ENCODE measurements at places on chromosomes 4 and X.
A peak's percentile ranks its signal among the peaks of the same experiment; 100 is the strongest.

DNA sequence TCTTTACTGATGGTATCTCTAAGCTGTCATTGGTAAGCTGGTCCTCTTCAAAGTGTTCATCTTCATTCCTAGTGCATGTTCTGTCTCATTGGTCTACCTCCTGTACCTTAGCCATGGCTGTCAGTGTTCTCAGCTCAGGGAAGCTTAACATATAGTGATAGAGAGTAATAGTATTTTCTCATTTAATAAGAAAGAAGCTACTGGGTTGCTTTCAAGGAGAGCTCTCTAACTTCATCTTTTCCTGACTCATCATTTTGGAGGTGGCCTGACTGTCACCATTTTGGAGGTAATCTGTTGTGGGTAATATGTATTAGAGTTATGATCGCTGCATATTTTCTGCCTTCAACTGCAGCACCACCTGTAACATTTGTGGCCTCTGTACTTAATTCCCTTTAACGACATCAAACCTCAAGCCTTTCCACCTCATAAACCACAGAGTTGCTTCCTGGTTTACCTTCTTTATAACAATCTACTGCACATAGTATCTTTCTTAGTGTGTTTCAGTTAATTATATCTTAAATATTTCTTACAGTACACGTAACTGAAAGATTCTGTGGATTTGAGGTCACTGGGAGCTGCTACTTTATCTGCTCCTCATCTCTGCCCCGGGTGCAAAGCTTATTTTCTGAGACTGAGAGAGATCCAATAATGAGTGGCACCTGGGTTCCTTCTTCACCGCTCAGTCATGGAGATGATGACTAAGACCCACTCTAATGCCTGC is 474.0 kb upstream of the TECRL start:
- no peak for DNase-seq

- peak; percentile 54 for DNase-seq
Measured at GRCh38 chr4:102612824-102613366, 111.7 kb downstream of the NFKB1 start.

GRCh38 chr4:187475901-187476300 is 519.7 kb upstream of the ZFP42 start:
- DNase-seq = no peak

GRCh38 chr4:140138428-140138827 is 15.6 kb downstream of the MAML3 start:
- no peak for DNase-seq

DNA sequence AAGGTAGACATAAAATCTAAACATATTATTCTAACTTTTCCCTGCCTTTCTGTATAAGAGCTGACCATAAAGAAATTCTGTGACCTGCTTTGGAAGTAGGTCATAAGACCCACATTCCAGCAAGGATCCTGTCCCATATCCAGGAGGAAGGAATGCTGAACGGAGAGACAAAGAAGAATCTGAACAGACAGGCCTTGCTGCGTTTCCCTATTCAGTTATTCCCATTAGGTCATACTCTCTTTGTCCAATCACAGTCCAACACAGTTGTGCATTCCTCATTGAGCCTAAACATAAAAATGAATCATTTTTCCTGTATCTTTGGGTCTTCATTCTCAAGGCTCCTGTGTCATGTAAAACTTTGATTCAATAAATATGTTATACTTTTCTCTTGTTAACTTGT is 287.6 kb upstream of the TAPT1 start:
- DNase-seq = no peak

- no peak for DNase-seq
Measured at GRCh38 chr4:37367901-37368300, 123.4 kb downstream of the NWD2 start.

DNA sequence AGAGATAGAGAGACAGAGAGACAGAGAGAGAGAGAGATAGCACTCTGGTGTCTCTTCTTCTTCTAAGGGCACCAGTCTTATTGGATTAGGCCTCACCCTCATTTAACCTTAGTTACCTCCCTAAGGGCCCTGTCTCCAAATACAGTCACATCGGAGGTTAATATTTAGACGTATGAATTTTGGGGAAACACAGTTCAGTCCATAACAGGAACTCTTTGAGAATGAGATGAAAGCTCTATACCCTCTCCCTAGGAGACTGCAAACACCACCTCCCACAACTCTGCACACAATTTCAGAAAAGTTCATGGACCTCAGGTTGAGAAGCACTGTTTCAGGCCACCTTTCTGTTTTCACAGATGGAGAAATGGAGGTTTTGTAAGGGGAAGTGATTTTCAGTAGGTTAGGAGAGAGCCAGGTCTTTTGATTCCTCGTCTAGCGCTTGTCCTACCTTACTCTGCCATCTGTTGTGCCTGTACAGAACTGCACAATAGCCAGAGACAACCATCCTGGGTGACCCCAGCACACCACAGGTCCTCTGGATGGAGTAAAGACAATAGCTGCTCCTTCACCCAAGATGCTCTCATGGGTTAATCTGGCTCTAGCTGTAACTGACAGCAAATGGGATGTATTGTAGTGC is 16.9 kb upstream of the LOC101059915 start:
- DNase-seq = peak; percentile 34

- DNase-seq = no peak
Measured at GRCh38 chrX:133880032-133880443, 105.4 kb downstream of the GPC3 start.

DNA sequence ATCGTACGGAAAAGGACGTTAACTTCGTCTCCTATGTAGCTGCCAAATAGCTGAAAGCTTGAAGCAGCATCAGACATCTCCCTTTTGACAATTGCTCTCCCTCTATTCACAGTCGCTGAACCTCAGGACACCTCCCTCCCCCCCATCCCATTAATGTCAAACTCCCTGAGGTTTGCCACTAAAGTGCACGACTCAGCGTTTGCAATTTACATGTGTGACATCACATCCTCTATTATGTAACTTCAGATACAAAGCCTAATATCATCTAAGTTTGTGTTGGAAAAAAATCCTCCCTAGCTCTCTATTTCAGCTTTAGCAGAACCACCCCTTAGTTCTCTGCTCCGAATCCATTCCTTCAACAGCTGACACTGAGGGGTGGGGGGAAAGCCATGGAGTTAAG is 5.5 kb upstream of the NR3C2 start:
- peak; percentile 46 for DNase-seq

GRCh38 chrX:114964374-114964773 is 53.0 kb downstream of the IL13RA2 start:
- DNase-seq = no peak

DNA sequence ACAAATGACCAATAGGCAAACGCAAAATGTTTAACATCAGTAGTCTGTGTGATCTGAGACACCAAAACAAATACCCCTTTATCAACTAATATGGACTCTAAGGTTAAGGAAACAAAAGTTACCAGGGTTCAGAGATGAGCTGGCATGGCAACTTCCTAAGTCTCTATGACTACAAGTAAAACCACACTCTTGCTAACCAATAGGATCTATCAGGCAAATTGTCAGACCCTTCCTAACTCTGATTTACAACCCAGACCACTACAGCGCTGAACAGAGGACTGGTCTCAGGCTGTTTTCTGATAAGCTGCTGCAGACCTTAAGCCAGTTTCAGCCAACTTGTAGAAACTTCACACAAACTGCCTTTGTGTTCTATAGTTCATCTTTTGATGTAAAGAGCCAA is 608.0 kb downstream of the TLL1 start:
- DNase-seq = no peak

DNA sequence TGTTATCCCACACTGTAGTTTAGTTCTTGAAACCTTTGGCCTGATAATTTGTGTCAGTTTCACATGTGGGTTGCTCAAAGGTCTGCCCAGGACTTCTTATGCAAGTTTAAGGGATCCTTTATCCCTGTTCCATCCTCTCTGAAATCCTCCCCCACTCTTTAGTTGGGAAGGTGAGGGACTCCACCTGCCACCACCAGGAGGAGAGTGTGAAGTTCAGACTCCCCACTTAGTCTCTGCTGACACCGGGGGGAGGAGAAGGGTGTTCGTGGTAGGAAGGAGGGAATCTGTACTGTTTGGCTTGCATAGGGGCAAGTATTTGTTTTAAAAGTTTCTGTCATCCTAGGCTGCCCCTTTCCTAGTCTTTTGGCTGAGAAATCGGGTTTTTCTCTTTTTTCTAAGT is 211.8 kb downstream of the PPP4R3C start:
- no peak for DNase-seq

DNA sequence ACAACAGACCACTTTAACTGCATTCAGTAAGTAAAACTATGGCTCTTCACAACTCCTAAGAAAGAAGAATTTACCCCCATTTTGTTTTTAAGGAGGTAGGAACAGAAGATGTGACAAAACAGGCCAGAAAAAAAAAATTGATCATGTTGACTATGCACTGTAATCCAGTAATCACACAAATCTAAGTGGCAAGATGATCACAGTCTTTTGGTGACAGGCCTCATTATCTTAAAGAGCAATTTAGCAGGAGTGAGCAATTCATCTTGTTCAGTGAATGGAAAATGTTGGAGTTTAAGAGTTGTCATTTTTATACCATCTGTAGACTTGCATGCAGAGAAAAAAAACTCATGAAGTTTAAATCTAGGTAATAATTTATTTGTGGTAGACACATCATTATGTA is 115.1 kb downstream of the SLC39A8 start:
- no peak for DNase-seq

- DNase-seq = no peak
Measured at GRCh38 chr4:15945516-15945915, 7.0 kb upstream of the FGFBP1 start.

- DNase-seq = no peak
Measured at GRCh38 chr4:18082236-18082635, 60.7 kb upstream of the LCORL start.

DNA sequence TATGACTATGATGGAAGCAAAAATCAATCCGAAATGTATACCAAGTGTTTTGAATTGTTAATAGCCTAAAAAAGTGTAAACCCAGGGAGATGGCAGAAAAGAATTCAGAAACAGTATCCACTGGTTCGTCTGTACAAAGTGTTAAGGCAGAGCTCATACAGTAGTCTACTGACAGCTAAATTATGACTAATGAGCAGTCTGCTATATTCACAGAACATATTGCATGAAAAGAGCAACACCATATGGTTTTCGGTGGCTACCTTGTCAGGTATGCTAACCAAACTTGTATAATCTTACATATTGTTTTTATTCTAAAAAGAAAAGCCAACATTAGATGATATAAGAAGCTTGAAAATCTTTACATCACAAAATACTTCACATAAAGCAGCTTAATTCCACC is 18.5 kb downstream of the EPHA5 start:
- no peak for DNase-seq

GRCh38 chr4:98773638-98774037 is 115.2 kb upstream of the TSPAN5 start:
- no peak for DNase-seq

DNA sequence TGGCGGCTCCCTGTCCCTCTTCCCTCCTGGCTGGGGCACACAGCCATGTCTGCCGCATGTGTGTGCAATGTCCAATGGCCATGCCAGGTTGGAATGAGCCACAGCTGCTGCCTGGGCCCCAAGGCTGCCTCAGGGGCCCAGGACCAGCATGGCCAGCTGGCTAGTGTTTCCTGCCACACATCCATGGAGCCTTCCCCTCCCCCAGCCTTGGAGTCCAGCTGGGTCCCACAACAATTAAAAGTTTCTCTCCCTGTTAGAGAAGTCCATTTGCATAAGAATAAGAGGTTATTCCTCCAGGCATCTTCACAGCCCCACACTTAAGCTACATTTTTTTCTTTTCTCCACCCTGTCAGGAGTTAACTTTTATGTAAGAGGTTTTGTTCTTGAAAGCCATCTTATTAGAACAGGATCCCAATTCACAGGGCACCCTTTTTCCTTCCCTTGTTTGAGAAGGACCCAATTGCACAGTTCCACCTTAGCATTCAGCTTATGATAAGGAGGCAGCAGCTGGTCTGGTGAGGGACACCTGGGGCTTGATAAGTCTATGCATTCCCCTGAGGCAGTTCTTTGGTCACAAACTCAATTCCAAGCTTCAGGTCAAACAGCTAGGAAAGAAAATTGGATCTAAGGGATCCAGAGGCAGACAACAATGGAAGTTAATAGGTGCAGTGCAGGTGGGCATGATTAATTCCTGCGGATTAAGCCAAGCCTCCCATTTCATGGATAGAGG is 963.3 kb upstream of the GRIA3 start:
- DNase-seq = no peak

GRCh38 chr4:162920649-162921048 is 246.0 kb downstream of the NAF1 start:
- DNase-seq = no peak

GRCh38 chrX:130321550-130321949 is 18.2 kb upstream of the SLC25A14 start:
- DNase-seq = no peak

- no peak for DNase-seq
Measured at GRCh38 chr4:133147921-133148689, 989 bp upstream of the PCDH10 start.

GRCh38 chr4:17809667-17810066 is 890 bp downstream of the DCAF16 start:
- no peak for DNase-seq

DNA sequence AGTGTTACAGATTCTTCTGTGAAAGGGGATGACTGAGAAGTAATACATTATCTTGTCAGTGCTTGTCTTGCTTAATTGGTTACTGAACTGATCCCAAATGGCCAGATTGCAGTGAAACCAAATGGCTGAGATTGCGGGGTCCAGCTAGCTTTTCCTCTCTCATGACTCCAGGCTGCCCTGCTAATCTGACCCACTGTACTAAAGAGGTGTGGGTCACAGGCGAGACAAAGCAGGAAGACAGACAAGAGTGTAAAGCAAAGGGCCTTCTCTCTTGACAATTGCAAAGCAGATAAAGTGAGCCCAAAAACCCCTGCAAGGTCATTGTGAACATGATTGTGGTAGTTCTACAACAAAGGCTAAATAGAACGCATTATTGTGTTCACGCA is 2.1 kb downstream of the TMEM150C start:
- no peak for DNase-seq

- DNase-seq = no peak
Measured at GRCh38 chr4:1400831-1401408, 5.3 kb downstream of the NKX1-1 start.

DNA sequence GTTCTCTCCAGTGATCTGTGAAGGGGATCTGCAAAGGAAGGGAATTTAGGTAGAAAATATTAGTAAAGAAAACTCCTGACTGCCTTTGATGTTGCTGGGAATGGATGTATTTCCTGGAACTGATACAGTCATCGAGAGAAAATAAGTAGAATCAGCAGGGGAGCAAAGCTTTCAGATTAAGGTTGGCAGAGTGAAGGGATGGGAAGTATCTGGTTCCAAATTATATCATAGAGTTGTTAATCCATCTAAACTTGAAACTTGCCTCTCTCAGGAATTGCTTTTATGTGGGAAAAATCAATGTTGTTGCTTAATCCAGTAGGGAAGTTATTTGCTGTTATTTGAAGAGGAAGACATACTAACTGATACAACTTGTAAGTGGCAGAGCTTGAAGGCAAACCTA is 19.3 kb downstream of the EPHA5 start:
- DNase-seq = no peak

DNA sequence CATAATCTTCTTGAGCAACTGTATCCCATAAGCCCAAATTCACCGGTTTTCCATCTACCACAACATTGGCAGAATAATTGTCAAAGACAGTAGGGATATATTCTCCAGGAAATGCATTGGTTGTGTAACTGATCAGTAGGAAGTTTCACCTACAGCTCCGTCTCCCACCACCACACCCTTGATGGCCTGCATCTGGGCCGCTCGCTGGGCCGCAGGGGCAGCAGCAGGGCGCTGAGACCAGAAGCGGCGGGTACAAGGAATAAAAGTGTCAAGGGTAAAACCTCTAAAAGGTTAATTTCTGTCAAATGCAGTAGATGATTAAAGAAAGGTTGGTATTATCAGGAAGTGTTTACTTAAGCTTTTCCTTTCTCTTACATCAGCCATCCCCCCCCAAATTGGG is 167.6 kb upstream of the DKK2 start:
- no peak for DNase-seq

GRCh38 chr4:108168671-108169523 is at the start of gene LEF1:
TSS of gene LEF1 (minus strand) at chr4:108168932. CDS start at chr4:108167767, 1,165 bp downstream.
- DNase-seq = peak; percentile 77

Measured in CD4-positive, alpha-beta T cell treated with Interleukin-6 at 100 ng/mL for 8 hours (primary cell).